ENCODE measurements at places on chromosomes 1 and 21.

GRCh38 chr1:158799689-158800088, 18.7 kb upstream of the OR6N2 start:
- no peak for DNase-seq

GRCh38 chr1:86573763-86574484, 27.0 kb downstream of the CLCA4 start:
- no peak for DNase-seq

DNA sequence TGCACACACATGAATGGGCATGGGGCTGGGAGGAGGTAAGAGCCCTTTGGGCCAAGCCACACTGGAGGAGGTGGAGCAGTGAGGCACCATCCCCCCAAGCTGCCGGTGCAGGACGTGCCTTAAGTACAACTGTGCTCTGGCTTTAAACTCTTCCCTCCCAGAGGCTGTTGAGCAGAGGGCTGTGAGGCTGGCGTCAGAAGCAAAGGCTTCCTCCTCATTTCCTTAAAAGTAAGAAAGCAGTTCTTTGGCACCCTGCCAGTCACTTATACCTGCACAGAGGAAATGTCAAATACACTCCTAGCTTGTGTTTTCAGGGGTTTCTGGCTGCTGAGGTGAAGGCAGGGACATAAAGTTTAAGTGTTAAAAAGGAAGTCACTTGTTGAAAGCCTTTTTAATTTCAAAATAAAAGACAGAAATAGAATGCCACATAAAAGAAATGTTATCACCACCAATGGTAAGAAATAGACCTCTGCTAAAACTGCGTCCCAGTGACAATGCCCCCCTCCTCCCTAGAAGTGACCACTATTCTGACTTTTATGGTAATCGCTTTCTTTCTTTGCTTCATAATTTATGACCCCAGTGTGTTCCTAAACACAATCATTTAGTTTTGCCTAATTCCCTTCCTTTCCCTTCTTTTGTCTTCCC, 33.0 kb downstream of the LAMC2 start:
- no peak for DNase-seq

DNA sequence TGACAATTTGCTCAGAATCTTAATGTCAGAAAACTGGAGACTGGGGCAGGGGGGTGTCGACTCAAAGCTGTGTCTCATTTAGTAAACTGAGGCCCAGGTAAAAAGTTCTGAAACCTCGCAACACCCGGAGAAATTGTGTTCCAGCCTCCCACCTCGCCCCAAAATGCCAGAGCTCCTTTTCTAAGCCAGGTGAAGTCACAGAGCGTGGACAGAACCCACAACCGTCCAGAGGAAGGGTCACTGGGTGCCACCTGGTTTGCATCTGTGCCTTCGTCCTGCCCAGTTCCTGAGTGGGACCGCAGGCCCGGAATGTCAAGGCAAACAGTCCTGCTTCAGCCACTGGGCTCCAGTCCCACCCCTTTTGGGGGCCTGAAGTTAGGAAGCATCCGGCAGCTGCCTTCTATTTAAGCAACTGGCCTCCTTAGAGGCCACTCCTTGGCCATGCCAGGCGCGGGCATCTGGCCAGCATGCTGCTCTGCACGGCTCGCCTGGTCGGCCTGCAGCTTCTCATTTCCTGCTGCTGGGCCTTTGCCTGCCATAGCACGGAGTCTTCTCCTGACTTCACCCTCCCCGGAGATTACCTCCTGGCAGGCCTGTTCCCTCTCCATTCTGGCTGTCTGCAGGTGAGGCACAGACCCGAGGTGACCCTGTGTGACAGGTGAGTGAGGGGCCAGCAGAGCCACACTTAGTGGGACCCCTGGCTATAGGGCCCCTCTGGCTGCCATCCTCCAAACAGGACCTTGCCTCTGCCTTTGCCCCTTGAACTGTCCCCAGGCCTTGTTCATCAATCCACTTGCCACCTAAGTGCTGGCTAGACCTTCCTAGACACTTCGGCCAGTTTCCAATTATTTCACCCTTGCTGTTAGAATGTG, at the start of gene TAS1R1:
TSS of gene TAS1R1 (plus strand) at position 401 of the 872 bp plus-strand sequence. CDS start at position 468, 67 bp downstream.
- DNase-seq, result no peak

DNA sequence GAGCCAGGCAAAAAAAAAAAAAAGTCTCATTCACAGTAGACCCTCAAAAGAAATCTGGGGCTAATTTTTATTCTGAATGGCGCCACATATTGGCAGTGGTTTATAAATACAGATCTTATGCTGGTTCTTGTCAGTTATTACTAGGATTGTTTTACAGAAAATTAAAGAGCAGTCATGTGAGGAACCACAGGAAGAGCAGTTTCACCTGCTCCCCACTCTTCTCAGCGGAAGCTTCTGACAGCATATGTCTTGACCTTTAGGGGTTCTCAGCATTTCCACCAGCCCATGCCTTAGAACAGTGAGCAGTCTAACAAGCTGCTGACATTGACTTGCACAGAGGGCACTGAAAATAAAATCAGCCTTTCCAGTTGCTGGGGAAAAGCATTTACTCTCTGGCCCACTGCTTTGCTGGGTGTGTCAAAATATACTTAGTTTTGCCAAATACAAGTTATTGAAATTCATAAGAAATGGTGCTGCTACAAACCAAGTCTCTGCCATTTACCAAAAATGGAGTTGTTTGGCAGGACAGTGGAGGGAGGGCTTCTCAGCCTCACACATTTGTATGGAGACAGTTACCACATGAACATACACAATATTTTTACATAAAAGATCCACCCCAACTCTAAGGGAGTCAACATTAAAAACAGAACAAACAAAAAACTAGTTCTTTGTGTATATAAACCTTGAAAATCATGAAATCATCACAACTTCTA, 144.2 kb downstream of the SYT2 start:
- DNase-seq, result no peak

GRCh38 chr1:200267937-200268336, 141.9 kb downstream of the ZNF281 start:
- no peak for DNase-seq

GRCh38 chr1:23556635-23557470, 2.4 kb downstream of the ID3 start:
- DNase-seq, result no peak

- DNase-seq, result no peak
Observed at GRCh38 chr1:170743083-170743482, 79.2 kb downstream of the PRRX1 start.

- DNase-seq, result peak; percentile 43
Observed at GRCh38 chr1:201026234-201026633, 2.7 kb upstream of the KIF21B start.
